ENCODE measurements at places on chromosomes 16 and 17.

GRCh38 chr16:4859190-4859899 is 12.1 kb downstream of the UBN1 start:
- no peak for DNase-seq

DNA sequence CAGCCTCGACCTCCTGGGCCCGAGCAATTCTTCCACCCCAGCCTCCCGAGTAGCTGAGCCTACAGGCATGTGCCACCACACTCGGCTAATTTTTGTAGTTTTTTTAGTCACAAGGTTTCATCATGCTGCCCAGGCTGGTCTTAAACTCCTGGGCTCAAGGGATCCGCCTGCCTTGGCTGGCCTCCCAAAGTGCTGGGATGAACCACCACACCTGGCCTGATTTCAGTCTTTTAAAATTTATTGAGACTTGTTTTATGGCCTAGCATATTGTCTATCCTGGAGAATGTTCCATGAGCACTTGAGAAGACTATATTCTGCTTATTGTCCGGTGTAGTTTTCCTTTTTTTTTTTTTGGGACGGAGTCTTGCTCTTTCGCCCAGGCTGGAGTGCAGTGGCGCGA is 18.5 kb downstream of the DNAI2 start:
- DNase-seq, result no peak

- peak; percentile 26 for DNase-seq
Measured at GRCh38 chr16:86566966-86567700, 504 bp downstream of the FOXC2 start.

- DNase-seq, result no peak
Measured at GRCh38 chr16:84749815-84750214, 50.0 kb downstream of the USP10 start.

DNA sequence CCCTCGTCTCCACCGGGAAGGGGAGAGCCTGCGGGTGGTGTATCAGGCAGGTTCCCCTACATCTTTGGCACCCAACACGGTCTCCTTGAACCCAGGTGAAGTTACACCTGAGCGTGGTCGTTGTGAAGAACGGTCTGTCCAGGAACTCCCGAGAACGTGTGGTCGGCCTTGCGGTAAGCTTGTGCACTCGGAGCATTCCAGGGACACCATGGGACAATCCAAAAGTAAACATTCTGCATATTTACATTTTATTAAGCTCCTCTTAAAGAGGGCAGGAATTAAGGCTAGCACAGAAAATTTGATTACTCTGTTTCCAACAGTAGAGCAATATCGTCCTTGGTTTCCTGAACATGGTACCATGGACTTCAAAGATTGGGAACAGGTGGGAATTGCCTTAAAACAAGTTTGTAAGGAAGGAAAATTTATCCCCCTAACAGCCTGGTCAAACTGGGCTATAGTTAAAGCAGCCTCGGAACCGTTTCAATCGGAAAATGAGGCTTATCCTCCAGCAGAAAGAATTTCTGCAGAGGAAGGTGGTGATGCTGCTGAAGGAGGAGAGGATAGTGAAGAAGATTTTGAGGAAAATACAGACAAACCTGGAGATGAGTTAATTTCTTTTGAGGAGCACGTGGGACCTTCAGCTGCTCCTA is 18.2 kb downstream of the ALOX15B start:
- DNase-seq, result no peak

DNA sequence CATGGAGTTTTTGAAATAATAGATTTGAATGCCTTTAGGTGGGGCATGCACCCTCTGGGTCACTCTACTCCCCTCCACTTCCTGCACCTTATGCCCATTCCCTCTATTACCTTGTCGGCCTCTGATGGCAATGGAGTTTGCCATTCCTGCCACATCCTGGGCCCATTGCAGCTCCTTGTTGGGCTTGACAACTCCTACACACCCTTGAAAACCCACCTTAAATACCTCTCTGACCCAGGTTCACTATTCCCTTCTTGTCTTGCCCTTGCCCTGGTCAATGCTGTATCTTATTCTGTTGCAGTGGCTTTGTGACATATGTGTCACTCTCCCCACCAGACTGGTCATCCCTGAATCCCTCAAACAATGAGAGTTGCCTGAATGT is 2.4 kb downstream of the CCR7 start:
- no peak for DNase-seq

- no peak for DNase-seq
Measured at GRCh38 chr16:23865853-23866252, 30.1 kb downstream of the PRKCB start.

DNA sequence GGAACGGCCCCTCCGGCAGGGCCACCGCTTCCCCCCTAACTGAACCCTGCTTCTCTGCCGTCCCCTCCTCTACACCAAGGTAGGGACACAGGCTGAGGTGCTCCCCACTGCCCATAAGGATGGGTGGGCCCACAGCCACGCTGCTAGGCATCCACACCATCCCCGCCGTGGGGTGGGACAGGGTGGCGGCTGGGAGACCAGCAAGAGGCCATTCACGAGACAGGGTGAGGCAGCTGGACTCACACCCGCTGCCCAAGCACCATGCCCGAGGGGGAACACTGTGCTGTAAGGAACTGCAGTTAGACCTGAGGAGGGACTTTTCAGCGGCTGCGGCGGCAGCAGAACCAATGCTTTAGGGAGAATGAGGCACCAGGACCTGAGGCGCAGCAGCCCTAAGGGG is 47.5 kb upstream of the RRN3 start:
- DNase-seq, result no peak

GRCh38 chr16:69595127-69596036 is 29.6 kb downstream of the NFAT5 start:
- DNase-seq, result no peak

- DNase-seq, result no peak
Measured at GRCh38 chr16:15961571-15962090, 12.2 kb downstream of the ABCC1 start.

GRCh38 chr17:34114174-34114573 is 140.9 kb upstream of the CCL2 start:
- no peak for DNase-seq

DNA sequence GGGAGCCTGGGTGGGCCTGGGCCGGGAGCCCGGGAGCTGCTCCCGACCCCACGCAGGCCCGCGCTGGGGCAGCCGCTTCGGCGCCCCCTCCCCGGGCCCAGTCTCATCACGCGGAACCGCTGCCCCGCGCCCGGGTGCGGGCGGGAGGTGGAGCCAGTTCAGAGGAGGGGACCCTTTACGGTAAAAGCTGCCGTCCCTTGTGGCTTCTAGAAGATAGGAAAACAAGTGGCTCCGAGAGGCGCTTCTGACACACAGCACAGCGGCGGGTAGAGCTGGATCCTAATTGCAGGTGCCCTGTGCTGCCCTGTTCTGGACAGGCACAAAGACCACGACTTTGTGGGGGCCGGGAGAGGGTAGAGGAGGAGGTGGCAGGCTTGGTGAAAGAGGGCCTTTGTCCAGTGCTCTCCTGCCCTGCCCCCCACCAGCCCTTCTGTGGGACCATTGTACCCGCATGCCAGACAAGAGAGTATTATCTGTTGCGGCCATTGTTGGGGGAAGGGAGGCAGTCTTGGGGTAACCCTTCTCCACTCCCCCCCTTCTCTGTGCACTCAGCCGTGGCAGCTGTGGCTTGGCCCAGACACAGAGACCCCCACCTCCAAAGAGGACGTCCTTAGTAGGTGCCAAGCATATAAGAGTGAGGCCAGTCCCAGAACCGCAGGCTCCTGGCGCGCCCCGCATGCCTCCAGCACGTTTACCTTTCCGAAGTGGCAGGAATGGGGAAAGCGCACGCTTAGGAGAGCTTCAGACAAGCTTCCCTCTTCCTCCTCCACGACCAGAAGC is 736 bp downstream of the CNP start:
- DNase-seq, result no peak

GRCh38 chr16:11079652-11080187 is 135.4 kb downstream of the CLEC16A start:
- no peak for DNase-seq

DNA sequence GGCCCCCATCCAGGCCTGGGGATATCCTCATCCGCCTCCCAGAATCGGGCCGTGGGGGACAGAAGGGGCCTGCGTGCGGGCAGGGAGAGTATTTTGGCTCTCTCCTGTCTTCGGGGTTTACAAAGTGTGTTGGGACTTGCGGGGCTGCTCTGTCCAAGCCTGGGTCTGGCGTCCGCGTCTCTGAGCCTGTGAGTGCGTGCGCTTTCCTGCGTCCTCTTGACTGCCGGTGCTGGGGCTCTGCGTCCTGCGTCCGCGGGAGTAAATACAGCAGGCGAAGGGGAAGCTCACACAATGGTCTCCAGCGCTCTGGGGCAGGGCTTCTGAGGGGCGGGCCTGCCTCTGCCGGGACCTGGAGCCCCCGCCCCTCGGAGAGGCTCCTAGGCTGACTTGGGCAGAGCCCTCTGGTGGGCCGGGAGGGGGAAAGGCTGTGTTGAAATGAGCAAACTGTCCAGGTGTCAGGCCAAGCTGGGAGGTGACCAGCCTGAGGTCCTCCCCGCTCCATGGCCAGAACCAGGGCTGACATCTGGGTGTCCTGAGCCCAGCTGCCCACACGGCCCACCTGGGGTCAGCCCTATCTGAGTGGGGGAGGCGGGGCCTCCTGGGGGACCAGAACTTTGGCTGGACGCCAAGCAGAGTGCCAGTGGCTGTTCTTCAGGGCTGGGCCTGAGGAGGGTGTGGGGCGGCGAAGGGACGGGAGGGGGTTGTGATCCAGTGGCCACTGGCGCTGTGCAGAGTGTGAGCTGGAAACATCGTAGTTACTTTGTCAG is 233.6 kb downstream of the SEC14L1 start:
- DNase-seq, result peak; percentile 87

GRCh38 chr17:38415250-38416194 is 12.7 kb upstream of the ARHGAP23 start:
- DNase-seq, result peak; percentile 73
